ENCODE measurements at places on chromosomes 16 and 17.
A peak's percentile ranks its signal among the peaks of the same experiment; 100 is the strongest.

DNA sequence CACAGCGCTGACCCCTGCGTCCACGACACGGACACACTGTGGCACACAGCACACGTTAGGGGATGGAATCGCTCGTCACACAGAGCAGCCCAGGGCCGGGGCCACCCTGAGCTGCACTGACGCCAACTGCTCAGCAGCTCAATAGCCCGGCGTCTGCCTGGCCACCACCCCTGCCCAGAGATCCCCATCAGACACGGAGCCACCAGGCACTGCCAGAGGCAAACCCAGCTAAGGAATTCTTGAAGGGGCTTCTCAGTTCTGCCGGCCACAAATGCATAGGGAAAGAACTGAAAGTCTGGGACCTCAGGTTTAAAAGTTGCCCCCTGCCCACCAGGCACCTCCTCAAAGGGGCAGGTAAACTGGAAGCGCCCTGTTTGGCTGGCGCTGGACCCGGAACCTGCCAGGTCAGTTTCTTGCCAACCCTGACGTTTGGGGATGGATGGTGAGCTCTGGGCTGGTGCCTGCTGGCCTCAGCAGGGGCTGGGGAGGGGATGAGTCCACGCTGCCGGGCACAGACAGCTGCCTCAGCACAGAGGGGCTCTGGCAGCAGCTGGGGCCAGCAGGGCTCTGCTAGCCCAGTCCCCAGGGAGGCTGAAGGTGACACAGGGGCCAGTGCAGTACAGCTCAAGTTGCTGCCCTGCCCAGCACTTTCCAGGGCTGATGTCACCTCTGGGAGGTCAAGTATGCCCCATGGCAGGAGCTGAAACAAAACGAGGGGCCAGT lies 33.2 kb downstream of the TIMM22 start:
- DNase-seq: no peak
- H3K4me3 ChIP-seq: no peak overlapping the region
- no peaks in the 10 kb centered on the region for H3K27me3 ChIP-seq

DNA sequence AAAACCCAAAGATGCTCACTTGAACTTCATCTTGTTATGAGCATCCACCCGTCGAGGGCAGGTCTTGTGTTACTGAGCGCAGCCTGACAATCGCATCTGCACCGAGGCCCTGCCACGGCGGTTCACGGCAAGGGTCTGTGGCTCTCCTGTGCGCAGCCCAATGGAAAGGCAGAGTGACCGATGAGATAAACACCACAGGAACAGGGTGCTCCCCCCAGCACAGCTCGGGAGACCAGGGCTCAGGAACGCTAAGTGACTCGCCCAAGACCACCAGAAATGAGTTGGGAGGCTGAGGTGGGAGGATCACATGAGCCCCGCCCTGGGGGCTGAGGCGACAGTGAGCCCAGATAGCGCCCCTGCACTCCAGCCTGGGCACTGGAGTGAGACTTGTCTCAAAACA lies 134.7 kb downstream of the ANKRD11 start:
- no peak overlapping the region for H3K4me3 ChIP-seq
- H3K4me1 ChIP-seq: peaks cover 88% of the 10 kb centered on the region
- peaks cover 4% of the 10 kb centered on the region for H3K27me3 ChIP-seq
- H3K27ac ChIP-seq: peak overlapping the region; percentile 38
- DNase-seq: no peak

GRCh38 chr17:14468858-14469257 lies 168.0 kb downstream of the HS3ST3B1 start:
- H3K36me3 ChIP-seq: no peaks in the 10 kb centered on the region
- H3K4me3 ChIP-seq: no peak overlapping the region
- no peak for DNase-seq
- peaks cover 2% of the 10 kb centered on the region for H3K4me1 ChIP-seq
- no peaks in the 10 kb centered on the region for H3K27me3 ChIP-seq

DNA sequence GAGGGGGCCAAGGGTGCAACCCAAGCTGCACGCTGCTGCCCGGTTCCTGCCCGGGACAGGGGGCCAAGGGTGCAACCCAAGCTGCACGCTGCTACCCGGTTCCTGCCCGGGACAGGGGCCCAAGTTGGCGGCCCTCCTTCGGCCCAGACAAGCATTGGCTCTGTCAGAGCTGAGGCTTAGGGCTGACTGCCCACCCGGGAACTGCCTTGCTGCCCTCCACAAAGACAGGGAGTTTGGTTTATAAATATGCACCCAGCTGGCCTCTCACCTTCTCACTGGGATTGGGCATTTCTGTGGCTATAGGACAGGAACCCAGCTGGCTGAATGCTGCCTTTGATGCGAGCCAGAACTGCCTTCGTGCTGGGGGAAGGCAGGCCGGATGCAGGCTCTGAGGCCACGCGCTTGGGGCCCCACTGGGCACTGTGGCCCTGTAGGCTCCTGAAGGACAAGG lies 105.7 kb downstream of the IRX5 start:
- no peak overlapping the region for H3K4me3 ChIP-seq
- H3K36me3 ChIP-seq: no peaks in the 10 kb centered on the region
- DNase-seq: no peak

DNA sequence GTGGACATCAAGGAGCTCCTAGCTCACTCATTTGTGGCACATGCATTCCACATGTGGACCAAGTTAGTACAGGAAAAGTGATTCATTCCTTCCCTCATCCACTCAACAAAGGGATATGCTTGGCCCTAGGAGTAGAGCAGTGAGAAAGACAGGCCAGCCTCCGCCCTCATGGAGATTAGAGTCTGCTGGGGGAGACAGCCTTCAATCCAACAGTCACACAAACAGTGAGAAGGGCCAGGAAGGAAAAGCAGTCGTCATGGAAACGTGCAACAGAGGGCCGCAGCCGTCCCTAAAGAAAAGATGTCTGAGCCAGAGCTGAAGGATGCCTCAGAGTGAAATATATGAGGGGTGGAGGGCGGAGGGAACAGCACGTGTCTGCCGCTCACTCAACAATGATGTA lies 109.9 kb downstream of the VPS53 start:
- H3K4me3 ChIP-seq: no peak overlapping the region
- H3K27ac ChIP-seq: no peak overlapping the region
- H3K27me3 ChIP-seq: no peaks in the 10 kb centered on the region
- H3K4me1 ChIP-seq: no peaks in the 10 kb centered on the region
- no peak for DNase-seq
- peaks cover 12% of the 10 kb centered on the region for H3K36me3 ChIP-seq

GRCh38 chr17:42050393-42051012 lies at the start of gene C17orf113:
TSS of gene C17orf113 (minus strand) at chr17:42050601. CDS start at chr17:42043376, 7,225 bp downstream.
- peaks cover 4% of the 10 kb centered on the region for H3K4me1 ChIP-seq
- H3K27ac ChIP-seq: no peak within 1 kb of the TSS
- H3K36me3 ChIP-seq: no peaks in the 10 kb centered on the region
- DNase-seq: peak; percentile 64

DNA sequence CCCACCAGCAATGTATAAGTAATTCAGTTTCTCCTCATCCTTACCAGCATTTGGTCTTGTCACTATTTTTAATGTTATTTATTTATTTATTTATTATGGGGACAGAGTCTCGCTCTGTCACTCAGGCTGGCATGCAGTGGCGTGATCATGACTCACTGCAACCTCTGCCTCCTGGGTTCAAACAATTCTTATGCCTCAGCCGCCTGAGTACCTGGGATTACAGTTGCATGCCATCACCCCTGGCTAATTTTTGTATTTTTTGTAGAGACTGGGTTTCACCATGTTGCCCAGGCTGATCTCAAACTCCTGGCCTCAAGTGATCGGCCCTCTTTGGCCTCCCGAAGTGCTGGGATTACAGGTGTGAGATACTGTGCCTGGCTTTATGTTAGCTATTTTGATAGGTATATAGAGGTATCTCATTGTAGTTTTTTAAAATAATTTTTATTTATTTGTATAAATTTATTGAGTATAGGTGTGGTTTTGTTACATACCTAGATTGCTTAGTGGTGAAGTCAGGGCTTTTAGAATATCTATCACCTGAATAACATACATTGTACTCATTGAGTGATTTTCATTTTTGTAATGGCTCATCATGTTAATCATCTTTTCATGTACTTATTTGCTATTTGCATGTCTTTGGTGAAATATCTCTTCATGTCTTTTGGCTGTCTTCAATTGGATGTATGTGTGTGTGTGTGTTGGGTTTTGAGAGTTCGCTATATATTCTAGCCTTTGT lies 53.3 kb downstream of the TANC2 start:
- no peak for DNase-seq
- H3K4me3 ChIP-seq: no peak overlapping the region
- no peaks in the 10 kb centered on the region for H3K27me3 ChIP-seq
- no peak overlapping the region for H3K27ac ChIP-seq

GRCh38 chr17:82923366-82924113 lies 83.7 kb upstream of the ZNF750 start:
- peaks cover 3% of the 10 kb centered on the region for H3K36me3 ChIP-seq
- no peak overlapping the region for H3K4me3 ChIP-seq
- no peaks in the 10 kb centered on the region for H3K27me3 ChIP-seq
- no peak overlapping the region for H3K27ac ChIP-seq
- no peaks in the 10 kb centered on the region for H3K4me1 ChIP-seq

DNA sequence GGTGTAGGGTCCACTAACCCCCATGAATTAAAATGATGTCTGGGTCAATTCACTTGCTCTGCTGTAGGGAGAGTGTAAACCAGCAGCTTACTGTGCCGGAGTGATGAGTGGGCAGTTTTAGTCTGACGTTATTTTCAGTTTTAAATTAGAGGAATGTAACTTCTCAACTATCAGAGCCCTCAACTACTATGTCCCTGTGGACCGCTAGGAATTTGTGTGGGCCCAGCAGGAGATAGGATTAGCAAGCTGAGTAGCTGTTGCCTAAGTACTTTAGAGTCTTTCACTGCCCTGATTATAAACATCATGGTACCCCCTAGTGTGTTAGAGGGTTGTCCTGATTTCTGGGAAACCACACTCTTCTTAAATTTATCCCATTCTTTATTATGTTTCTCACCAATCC lies 11.4 kb downstream of the MARVELD3 start:
- DNase-seq: no peak
- H3K27ac ChIP-seq: no peak overlapping the region

DNA sequence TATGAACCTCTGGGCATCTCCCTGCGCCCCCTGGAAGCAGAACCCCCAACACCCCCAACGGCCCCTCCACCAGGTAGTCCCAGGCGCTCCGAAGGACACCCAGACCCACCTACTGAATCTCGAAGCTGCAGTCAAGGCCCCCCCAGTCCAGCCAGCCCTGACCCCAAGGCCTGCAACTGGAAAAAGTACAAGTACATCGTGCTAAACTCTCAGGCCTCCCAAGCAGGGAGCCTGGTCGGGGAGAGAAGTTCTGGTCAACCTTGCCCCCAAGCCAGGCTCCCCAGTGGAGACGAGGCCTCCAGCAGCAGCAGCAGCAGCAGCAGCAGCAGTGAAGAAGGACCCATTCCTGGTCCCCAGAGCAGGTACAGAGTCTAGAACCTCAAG lies 1.5 kb downstream of the BCL6B start:
- peaks cover 1% of the 10 kb centered on the region for H3K36me3 ChIP-seq
- no peak overlapping the region for H3K27ac ChIP-seq
- H3K4me1 ChIP-seq: peaks cover 38% of the 10 kb centered on the region
- no peak for DNase-seq
- peaks cover 12% of the 10 kb centered on the region for H3K27me3 ChIP-seq
- no peak overlapping the region for H3K4me3 ChIP-seq

- H3K27ac ChIP-seq: no peak overlapping the region
- no peak for DNase-seq
- no peaks in the 10 kb centered on the region for H3K36me3 ChIP-seq
- peaks cover 13% of the 10 kb centered on the region for H3K4me1 ChIP-seq
- no peak overlapping the region for H3K4me3 ChIP-seq
Observed at GRCh38 chr17:29597361-29598172, 4.6 kb downstream of the ANKRD13B start.

DNA sequence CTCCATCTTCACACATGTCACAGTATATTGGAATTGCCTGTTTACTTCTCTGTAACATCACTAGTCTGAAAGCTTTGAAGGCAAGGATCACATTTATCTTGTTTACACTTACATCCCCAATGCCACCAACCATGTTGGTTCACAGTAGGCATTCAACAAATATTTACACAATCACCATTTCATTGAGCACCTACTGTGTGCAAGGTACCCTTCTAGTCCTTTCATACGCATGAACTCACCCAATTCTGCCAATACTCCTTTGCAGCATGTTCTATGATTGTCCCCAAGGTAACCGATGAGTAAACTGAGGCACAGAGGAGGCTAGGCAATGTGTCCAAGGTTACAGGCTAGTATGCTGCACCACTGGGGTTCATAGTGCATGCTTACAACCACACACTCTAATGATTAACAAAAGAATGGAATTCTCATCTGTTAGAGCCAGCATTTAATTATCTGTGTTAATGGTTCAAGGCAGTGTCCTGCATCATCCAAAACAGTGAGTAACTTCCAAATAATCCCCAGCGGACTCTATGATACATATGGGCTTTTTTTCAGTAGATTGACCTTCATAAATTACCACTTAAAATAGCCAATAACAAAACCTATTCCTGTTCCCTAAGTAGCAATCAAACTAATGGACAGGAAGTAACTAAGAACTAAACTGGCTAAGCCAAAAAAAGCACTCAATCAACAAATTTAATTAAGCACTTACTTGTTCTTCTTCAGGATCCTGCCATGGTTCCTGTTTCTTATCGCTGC lies 364.5 kb upstream of the XYLT1 start:
- no peaks in the 10 kb centered on the region for H3K4me1 ChIP-seq
- H3K36me3 ChIP-seq: no peaks in the 10 kb centered on the region
- no peak overlapping the region for H3K4me3 ChIP-seq
- no peak for DNase-seq

DNA sequence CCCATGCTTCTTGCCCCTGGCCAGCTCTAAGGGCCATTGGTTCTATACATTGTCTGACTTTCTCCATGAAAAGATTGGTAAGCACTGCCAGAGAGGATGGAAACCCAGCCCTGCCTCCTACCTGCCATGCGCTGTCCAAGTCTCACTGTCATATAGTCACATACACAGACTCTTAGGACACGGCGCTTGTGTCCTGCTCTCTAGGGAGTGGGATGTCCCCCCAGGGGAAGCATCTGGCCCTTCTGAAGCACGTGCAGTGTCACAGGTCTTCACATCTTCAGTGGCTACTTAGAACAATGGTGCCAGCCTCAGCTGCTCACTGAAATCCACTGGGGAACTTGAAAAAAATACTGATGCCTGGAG lies 38.7 kb downstream of the MYO18A start:
- H3K27me3 ChIP-seq: no peaks in the 10 kb centered on the region
- H3K4me1 ChIP-seq: peaks cover 57% of the 10 kb centered on the region
- no peak for DNase-seq
- H3K4me3 ChIP-seq: peak overlapping the region; percentile 83
